ENCODE measurements at places on chromosomes 7 and 10.

- no peak for DNase-seq
Observed at GRCh38 chr7:142753366-142753765, 4.1 kb downstream of the PRSS1 start.

GRCh38 chr7:130367836-130368746 lies 12.2 kb upstream of the CPA1 start:
- DNase-seq: no peak

- DNase-seq: no peak
Observed at GRCh38 chr10:124388476-124388822, 30.3 kb downstream of the OAT start.

GRCh38 chr10:30002426-30003266 lies 56.7 kb downstream of the JCAD start:
- DNase-seq: peak; percentile 16

- DNase-seq: no peak
Observed at GRCh38 chr7:29306319-29306991, 111.9 kb downstream of the CHN2 start.

- peak; percentile 31 for DNase-seq
Observed at GRCh38 chr7:38222481-38223096, 44.5 kb downstream of the STARD3NL start.

DNA sequence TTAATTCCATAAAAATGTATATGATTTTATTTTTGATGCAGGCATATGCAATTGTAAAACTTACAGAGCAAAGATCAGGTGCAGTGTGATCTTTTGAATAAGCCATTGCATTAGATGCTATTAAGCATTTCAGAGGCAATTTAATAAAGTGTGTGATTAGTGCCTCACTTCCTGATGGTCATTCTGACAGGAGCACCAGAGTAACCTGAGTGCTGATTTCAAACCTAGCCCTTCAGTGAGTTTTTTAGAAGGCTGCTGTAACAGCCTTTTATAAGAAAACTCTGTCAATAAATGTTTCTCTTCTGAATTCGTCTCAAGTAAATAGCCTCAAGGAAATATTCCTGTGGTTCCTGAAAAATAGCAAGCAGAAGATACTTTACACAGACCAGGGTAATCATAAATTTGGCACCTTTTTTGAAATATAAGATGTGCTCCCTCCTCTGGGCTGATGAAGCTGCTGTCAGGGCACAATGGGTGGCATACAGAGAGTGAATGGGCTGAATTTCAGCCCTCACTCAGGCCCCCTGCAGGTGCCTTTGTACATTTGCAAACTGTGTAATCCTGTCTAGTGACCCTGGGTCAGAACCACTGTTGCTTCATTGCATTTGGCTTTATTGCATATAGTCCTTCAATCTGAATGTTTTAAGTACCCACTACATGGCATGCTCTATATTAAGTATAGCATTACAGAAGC lies 193.7 kb upstream of the CSTF2T start:
- peak; percentile 1 for DNase-seq

GRCh38 chr7:143510854-143511592 lies 33.4 kb downstream of the TAS2R41 start:
- DNase-seq: no peak

DNA sequence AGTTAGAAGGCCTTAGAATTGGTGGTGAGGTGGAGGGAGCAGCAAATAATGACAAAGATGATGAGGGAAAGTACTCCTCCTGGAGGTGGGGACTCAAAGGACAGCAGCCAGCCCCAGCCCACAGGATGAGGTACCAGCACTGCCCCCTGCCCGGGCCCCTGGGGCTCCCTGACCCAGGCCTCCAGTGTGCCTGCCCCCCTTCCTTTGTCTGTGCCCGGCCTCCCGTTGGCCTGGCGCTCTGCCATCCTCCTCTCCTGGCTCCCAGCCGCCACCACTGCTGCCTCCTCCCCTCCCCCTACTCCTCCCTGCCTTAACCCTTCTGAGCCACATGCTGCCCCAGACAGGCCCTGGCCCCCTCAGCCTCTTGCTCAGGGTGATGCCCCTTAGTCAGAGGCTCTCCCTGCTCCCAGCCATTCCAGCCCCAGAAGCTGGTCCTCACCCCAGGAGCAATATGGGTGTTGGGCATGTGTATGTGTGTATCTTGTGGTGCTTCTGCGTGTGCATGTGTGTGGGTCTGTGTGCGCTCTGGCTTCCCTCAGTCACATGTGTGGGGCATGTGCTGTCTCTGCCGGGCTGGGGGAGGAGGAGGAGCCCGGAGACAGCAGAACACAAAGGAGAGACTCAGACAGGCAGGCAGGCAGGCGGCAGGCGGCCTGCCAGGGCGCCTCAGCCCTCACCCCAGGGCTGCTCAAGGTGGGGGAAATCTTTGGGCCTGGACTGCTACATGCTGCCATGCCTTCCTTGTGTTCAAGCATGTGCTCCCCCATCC lies 2.6 kb downstream of the LDB1 start:
- peak; percentile 86 for DNase-seq

Measured in COR-L47 (cell line).